T follicular helper cell (primary cell): ENCODE measurements at places on chromosomes 5 and 9.
A peak's percentile ranks its signal among the peaks of the same experiment; 100 is the strongest.

DNA sequence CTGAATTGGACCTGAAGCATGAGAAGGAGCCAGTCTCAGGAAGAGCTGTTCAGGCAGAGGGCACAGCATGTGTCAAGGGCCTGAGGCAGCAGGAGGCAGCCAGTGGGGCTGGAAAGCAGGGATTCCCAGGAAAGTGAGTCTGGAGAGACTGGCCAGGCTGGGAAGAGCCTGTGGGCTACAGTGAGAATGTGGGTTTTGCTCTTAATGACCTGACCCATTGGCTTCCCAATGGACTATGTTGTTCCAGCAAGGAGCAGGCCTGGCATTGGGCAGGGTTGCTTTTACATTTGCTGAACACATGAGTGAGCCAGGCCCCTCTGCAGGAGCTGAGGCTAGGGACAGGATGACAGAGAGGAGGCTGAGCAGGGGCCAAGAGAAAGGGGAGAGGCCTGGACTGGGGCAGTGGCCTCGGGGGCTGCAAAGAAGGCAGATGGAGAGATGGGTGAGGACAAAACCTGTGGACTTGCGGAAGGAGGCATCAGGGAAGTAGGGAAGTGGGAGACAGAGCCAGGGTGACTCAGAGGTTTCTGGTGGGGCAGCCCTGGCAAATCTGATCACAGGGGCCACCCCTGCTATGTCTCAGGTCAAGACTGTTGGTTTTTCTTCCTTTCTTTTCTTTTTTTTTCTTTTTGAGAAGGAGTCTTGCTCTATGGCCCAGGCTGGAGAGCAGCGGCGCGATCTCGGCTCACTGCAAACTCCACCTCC is 65.9 kb upstream of the NEK6 start:
- no peak for DNase-seq

DNA sequence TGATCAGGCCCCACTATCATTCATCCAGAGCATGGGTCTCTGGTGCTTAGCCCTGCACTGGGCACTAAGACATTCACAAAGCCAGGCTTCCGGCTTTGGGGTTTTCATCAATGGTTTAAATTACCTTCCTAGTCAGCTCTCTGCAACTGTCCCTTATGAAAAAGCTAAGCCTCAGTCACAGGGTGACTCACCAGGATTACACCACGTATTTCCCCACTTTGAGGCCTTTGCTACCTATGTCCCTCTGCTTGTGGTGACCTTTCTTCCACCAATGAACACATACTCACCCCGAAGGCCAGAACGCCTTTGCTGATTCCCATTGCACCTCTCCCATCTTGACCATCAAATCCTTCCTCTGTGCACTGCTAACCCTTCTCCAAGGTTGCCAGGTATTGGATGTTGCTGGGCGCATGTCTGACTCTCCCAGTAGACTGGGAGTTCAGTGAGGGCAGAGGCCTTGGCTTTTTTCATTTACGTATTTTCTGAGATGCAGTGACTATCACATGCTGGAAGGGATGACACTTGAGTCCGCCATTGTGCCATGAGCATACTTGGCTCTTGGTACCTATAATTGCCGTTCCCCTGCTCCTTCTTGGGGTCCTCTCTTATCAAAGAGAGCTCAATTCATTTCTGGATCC is 58.7 kb upstream of the TNFSF8 start:
- DNase-seq, result no peak

DNA sequence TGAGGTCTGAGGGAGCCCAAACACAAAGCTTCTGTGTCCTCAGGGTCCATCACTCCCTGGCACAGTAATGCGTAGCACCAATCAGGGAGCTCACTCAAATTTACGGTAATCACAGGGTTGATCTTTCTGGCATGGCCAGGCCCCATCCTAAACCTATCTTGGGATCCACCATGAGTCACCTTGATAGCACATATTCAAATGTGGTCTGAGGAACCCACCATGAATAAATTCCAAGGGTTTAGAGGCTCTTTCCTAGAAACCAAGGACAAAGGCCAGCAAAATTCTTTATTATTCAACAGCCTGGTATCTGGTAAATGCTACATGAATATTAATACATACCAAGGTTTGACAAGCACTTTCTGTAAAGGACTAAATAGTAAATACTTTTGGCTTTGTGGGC is 254.5 kb downstream of the TLR4 start:
- no peak for DNase-seq

GRCh38 chr9:105087910-105088898 is 156.2 kb upstream of the SLC44A1 start:
- DNase-seq, result no peak

DNA sequence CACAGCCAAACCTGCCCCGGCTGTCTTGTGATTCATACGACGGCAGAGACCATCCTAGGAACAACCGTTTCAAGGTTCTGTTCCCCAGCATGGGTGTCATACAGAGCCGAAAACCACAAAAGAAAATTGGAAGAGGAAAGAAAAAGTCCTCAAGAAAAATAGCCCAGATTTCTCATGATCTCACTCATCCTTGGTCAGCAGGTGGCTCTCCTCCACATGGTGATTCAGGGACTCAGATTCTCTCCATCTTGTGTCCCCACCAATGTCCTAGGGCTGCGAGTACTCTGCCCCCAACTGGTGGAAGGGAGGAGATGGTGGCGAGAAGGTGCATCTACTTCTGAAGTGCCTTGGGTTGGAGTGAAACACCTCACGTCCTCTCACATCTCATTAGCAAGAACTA is 25.6 kb downstream of the PDZD2 start:
- no peak for DNase-seq

DNA sequence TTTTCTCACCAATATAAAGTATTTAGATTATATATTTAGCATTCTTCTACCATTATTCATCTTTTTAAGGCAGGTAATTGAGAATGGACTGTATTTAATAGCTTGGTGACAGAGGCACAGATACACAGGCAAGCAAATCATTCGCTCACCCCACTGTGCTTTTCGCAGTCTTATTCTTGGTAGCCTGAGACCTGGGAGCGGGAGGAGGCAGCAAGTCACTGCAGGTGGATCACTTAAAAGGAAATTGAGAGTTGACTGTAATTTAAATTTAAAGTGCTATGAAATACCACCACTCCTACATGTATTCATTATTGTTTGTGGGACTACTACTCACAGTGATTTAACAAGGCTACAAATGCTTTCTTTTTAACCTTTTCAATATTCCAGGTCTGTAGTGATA is 9.7 kb downstream of the RICTOR start:
- no peak for DNase-seq

DNA sequence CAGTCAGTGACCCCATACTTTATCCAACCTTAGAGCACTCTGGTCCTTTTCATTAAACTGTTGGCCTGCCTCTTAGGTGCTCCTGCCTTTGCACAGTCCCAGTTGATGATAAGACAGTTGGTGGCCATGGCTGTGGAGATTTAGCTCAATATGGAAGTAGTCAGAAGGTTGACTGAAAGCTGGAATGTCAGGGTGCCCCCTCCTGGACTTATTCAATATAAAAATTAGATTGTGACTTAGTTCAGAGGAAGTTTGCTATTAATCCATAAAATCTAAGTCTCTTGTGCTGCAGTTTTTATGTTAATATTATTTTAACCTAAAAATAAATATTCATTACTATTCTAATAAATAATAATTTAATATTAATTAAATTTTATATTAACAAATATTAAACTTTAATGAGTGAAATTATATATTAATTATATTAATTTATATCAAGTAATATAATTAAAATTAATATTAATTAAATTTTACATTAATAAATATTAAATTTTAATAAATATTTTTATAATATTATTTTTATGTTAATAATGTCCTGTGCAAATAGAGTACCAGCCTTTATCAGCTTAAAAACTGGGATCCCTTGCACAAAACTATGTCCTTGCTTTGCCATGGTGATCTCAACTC is 77.7 kb upstream of the ADAMTSL1 start:
- no peak for DNase-seq

DNA sequence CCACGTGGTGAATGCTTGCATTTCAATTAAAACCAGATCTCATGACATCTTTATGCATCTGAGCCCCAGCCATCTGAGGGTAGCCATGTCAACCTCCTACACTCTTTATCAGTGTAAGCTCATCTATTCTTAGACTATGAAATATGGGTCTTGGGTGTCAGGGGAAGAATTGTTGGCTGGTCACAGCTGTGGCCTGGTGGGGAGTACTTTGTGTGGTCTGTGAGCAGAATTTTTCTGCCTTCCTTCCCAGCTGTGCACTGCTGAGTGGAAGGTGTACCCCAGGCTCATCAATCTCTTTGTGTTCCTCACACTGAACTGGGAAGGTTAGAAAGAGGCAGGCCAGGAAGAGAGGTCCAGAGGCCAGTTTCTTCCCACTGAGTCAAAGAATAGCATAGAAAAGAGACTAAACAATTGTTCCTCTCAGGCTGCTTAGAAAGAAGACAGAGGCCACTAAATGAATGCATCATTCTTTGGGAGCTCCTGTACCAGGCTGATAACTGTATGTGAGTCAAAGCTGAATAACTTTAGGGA is 202.7 kb upstream of the RGMB start:
- no peak for DNase-seq

DNA sequence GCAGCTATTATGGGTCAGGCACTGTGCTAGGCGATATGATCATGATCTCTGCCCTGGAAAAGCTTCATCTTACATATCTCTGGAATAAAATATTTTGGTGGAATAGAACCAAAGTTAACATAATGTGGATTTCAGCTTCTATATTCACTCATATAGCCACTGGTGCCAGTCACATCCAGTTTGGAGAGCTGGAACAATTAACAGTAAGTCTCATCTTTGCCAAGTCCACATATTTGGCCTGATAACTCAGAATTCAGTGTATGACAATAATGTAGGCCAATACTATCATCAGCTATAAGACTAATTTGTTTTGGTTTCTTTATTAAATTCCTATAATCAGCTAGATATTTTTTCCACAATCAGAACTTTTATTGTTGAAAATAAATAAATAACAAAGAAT is 5.9 kb upstream of the FAM13B start:
- DNase-seq, result no peak

DNA sequence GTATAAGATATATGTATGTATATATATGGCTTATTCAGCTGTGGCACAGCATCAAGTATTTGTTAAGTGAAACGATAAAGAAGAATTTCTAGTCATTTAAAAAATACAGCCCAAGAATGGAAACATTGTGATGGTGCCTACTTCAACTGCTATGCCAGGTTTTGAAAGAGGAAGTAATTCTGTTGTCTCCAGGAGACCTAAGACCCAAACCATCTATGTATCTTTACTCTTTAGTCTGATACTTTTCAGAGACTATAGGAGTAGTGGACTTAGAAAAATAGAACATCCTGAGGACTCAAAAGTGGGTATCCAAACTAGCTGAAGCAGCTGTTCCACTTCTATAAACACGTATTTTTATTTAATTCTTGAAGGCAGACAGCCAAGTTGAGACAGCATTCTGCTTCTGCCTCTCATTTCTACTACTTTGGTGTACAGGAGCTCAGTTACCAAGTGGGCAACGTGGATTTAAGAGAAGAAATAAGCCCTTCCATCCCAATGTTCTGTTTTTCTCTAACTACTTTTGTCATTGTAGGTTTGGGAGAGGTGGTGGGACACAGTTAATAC is 110.7 kb downstream of the RPS23 start:
- DNase-seq, result no peak

- peak; percentile 1 for DNase-seq
Measured at GRCh38 chr5:78509884-78510769, 138.4 kb downstream of the LHFPL2 start.

DNA sequence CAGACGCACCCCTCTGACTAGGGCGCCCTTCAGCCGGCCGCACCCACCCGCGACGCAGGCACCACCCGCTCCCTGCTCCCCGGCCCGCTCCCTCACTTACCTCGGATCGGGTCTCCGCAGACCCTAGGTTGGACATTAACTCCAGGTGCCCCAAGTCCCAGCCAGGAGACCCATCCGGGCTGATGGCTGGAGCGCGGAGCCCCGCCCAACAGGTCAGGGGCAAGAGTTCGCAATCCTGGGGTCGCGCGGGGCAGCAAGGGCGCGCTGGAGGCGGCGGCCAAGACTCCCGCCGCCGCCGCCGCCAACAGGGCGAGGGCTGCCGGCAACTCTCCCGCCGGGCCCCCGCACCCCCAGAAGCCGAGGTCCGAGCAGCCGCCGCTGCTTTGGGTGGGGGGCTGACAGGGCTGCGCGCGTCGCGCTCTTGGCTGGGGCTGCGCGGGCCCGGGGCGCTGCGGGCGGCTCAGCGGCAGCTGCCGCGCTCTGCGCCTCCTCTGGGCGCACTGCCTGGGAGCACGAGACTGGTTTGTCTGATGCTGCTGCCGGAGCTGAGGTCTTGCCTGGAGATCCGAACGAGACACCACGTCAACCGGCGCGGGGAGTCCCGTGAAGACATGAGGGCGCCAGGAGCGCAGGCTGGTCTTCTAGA is at the start of gene GDNF:
GDNF (minus strand) TSS at position 635 of the 646 bp plus-strand sequence. CDS start 5,245 bp downstream, outside the sequence.
- DNase-seq, result no peak

DNA sequence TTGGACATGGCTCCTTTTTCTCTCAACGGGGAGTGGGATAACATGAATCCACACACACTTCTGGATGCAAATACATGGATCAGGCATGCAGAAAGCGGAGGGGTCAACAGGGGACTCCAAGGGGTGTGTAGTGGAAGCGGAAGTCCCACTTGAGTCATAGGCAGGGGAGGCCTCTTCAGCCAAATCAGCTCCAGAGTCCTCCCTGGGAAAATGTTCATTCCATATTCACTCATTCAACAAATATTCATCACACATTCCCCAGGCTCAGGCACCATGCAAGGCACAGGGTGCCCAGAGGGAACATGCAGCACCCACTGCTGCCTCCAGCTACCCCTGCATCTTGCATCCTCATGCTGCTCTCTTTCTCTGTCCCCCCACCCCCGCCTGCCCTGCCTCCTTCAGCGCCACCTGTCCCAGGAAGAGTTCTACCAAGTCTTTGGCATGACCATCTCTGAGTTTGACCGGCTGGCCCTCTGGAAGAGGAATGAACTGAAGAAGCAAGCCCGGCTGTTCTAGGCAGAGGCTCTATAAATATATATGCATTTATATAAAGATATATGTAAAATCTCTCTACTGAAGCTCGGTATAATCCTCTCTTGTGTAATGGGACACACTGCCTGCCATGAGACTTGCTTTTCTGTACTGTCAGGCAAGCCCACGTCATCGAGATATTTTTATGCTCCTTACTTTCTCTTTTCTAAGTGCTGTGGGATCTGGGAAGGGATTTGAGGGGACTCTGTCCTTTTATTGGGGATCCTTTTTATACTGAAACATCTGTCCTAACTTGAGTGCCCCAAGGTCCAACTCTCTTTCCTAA is 13.6 kb upstream of the AFAP1L1 start:
- no peak for DNase-seq

DNA sequence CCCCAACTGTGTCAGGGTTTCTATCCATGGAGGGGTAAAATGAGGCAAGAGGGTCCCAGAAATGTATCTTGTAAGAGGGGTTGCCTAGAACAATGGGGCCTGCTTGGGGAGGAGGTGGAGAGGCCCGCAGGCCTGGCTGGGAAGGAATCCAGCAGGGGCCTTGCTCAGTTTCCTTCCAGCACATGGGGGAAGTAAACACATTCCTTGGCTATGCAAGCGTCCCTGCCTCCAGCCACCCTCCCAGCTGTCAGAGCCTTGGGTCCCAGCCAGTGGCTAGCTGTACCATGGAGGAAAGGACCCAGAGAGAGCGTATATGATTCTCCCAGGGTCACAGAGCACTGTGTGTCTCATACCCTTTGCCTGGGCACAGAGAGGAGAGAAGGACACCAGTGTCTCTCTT is 71.1 kb upstream of the IL17B start:
- DNase-seq, result no peak

GRCh38 chr5:130189961-130190360 is 285.7 kb downstream of the CHSY3 start:
- DNase-seq, result no peak

- DNase-seq, result no peak
Measured at GRCh38 chr5:29114331-29114768, 2076.0 kb upstream of the CDH9 start.

- DNase-seq, result no peak
Measured at GRCh38 chr9:34507556-34507955, 15.2 kb downstream of the ENHO start.
